LoVo (cell line): ENCODE measurements at places on chromosomes 6 and 20.
A peak's percentile ranks its signal among the peaks of the same experiment; 100 is the strongest.

DNA sequence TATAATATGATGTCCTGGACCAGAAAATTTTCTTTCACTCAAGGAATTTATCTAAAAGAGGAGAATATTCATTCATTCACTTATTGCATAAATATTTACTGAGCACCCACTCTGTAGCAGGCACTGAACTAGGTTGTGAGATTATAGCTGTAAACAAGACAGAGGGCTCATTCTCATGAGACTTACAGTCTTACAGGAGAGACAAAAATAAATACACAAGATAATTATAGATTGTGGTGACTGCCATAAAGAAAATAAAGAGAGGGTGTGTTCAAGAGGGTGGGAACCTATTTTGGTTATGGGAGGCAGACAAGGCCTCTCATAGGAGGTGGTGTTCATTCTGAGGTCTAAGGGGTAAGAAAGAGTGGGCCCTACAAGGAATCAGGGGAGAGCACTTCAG, 109.9 kb upstream of the SUPT3H start:
- no peak for DNase-seq

DNA sequence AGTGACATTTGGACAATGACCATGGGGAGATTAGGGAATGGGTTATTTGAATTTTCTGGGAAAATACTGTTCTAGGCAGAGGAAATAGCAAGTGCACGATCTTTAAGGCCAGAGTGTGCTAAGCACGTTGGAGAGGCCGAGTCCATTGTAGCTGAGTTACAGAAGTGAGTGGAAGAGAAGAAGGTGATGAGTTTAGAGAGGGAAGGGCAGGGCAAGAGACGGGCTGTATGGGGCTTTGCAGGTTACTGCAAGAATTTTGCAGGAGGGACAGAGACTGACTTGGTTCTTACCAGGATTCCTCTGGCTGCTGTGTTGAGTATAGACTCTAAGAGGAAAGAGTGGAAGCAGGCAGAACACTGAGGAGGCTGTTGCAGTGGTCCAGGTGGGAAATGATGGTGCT, 1.1 kb upstream of the NCOA3 start:
- DNase-seq, result no peak

- no peak for DNase-seq
Observed at GRCh38 chr20:39480276-39481043, 518.3 kb downstream of the DHX35 start.

DNA sequence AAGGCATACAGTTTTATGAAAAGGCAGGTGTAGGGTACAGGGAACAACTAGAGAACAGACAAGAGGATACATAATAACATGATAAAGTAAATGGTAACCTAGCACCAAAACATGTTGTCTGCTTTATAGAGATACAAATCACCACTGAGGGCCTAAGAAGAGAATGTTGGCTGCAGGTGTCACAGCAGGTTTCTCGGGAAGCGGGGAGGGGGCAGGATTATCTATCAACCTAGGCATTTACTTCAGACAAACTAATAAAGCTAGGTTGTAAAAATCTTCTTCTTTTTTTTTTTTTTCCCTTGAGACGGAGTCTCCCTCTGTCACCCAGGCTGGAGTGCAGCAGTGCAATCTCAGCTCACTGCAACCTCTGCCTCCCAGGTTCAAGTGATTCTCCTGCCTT, 22.7 kb downstream of the PIM1 start:
- no peak for DNase-seq

GRCh38 chr20:51134405-51134804, 111.5 kb upstream of the KCNG1 start:
- no peak for DNase-seq

DNA sequence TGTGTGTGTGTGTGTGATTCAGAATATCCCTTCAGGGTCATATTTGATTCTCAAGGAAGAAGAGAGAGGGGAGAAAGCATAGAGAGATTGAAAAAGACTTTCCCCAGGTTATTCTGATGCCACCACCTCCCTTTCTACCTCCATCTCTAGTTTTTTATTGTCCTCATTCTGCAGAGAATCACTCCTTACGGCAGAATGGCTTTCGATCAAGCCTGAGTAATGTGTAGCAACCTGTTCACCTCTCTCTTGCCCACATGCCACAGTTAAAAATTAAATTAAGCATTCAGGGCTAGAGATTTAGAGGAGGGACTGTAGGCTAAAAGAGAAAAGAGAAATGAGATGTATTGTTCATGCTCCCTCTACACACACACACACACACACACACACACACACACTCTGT, 18.1 kb downstream of the KLHL32 start:
- no peak for DNase-seq

DNA sequence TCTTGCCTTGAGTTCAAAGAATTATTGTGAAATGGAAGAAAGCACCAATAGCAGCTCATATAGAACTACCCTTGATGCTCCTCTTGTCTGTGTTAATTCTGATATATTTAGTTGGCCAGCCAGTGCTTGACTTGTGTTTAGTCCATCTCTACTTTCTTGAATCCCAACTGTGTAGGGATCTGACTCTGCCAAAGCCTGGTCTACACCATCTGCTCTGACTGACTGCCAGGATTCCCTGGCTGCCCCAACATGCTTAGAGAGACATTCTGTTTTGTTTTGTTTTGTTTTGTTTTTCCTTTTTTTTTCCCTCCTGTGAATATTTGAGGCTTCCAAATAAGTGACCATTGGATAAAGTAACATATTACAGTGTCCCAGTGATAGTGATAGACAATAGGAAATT, 953.7 kb upstream of the MANEA start:
- no peak for DNase-seq

DNA sequence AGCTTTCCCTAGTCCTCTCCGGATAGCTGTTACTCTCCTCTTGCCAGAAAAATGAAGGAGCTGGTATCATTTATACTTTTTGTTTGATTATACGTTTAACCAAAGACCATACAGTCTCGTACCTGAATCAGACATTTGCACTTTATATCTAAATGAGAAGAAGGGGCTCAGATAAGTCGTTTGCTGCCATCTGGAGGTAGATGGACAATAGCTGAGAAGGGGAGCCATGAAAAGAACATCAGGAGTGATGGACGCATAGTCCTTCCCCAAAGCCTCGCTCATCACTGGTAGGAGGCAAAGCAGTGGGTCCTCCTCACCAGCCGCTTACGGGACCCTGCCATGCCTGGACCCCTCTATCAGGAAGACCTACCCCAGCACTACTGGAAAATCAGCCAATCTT, 45.4 kb downstream of the RPF2 start:
- no peak for DNase-seq

GRCh38 chr20:63700199-63701050, 4.0 kb downstream of the TNFRSF6B start:
- DNase-seq, result no peak

DNA sequence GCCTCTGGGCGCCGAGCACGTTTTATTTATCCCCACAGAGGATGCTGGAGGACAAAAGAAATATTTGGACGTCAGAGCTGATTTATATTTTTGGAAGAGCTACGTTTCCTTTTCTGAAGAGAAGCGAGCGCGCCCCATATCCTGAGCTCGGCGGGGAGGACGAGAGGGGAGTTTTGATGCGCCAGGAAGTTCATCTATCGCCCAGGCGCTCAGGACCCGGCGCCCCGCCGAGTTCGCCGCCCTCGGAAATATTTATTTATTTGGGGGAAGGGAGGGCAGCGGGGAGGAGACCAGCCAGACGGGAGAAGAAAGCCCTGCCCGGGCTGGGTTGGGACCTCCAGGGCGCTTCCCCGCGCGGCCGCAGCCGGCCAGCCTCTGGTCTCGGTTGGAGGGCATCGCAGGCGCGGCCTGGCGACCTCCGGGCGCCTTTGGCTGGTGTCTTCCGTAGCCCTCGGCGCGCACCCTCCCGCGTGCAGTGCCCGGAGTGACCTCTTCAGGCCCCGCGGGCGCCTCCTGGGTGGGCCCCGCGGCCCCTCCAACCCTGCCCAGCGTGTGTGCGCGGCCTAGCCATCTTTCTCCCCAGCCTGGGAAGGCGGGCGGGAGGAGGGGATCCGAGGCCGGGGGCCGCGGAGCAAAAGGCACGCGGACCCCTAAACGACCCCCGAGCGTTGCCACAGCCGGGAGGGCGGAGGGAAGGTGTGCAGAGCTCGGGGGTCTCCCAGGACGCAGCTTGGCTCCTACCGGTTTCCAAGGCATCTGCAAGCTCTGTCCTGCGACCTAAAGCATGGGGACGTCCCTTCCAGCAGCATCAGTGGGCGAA, 5.4 kb upstream of the FOXF2 start:
- DNase-seq, result no peak

GRCh38 chr6:2744209-2744771, 6.4 kb downstream of the MYLK4 start:
- DNase-seq, result no peak

DNA sequence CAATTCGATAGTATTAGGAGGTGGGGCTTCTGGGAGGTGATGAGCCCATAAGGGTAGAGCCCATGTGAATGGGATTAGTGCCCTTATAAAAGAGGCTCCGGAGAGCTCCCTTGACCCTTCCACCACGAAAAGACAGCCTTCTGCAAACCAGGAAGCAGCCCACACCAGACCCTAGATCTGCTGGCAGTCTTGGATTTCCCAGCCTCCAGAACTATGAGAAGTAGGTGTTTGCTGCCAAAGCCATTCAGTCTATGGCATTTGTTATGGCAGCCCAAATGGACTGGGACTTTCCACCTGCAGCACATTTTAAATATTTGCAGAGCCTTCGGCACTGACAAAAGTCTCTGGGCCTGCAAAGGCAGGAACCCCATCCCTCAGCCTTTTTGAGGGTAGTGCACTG, 11.8 kb upstream of the SFT2D1 start:
- DNase-seq, result no peak

DNA sequence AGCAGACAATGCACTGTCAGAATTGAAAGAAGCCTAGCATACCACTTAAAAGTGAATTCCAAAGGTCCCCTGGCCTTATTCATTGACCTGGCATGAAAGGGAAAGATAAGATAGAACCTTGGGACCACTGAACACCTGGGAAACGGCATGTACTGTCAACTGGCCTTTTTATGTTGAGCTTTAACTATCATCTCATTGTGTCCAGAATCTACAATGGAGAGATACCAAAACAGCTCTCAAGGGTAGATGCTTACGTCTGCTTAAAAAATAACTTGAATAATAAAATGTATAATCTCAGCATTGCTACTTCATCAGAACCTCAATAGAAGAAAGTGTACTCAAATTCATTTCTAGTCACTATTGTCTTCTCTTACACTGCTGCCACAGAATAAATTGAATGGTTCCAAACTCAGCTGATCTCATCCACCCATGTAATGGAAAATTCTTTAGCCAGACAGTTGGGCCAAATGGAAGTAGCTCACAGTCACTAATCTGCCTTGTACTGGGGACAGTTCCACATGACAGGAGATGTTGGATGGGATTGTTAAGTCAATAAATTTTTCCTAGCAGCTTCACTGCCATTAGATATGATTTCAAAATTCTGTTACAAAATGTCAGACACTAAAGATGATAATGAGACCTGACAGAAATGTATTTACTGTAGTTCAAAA, 93.8 kb downstream of the MLIP start:
- DNase-seq, result no peak

- DNase-seq, result no peak
Observed at GRCh38 chr20:20731945-20732296, 19.5 kb upstream of the RALGAPA2 start.

GRCh38 chr6:63272397-63272796, 47.4 kb downstream of the LGSN start:
- peak; percentile 49 for DNase-seq

- DNase-seq, result no peak
Observed at GRCh38 chr6:17980329-17980728, 7.1 kb downstream of the KIF13A start.

- DNase-seq, result no peak
Observed at GRCh38 chr6:20876036-20876435, 341.8 kb downstream of the CDKAL1 start.

GRCh38 chr6:66496659-66497058, 789.6 kb upstream of the EYS start:
- peak; percentile 5 for DNase-seq

GRCh38 chr6:25637960-25638434, 14.0 kb upstream of the SCGN start:
- DNase-seq, result no peak

DNA sequence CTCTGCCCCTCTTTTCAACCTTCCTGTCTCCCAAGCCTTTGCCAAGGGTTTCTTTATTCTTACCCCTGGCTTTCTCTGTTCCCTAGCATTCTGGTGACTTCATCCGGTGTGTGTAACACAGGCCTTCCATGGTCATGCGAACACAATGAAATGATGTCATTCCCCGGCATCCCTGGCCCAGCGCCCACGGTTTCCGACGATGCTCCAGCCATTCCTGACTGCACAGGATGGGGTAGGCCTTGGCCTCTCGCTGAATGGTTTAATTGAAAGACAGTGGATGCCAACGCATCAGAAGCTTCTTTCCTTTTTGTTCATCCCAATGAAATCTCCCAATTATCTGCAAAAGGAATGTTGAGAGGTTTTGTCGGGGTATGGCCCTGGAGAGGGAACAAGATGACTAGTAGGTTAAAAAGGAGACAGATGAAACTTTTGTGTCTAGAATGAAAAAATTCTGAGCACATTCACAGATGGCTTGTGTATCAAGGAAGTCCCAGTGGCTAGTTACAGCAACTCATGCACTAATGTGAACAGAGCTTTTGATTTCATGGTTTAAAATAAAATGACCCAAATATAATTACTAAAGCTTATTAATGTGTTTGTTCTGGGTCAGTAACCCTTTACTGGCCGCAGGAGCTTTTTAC, 655.0 kb downstream of the QKI start:
- no peak for DNase-seq

GRCh38 chr6:31352310-31352682, 4.7 kb downstream of the HLA-B start:
- DNase-seq, result no peak

DNA sequence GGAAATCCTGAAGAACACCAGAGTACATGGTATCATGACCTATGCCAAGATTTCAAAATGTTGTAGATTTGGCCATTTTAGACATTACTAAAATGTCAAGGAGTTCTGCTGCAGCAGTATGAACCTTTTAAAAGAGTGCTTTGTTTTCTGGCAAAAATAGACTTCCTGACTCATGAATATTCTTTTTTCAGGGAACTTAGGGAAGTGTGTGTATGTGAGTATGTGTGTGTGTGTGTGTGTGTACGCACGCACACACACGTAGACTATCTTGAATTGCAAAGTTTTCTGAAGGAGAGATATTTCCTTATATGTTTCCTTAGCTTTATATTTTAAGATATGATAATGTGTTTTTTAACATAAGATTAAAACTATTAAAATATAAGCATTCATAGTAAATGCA, 161.2 kb downstream of the HS3ST5 start:
- DNase-seq, result no peak

DNA sequence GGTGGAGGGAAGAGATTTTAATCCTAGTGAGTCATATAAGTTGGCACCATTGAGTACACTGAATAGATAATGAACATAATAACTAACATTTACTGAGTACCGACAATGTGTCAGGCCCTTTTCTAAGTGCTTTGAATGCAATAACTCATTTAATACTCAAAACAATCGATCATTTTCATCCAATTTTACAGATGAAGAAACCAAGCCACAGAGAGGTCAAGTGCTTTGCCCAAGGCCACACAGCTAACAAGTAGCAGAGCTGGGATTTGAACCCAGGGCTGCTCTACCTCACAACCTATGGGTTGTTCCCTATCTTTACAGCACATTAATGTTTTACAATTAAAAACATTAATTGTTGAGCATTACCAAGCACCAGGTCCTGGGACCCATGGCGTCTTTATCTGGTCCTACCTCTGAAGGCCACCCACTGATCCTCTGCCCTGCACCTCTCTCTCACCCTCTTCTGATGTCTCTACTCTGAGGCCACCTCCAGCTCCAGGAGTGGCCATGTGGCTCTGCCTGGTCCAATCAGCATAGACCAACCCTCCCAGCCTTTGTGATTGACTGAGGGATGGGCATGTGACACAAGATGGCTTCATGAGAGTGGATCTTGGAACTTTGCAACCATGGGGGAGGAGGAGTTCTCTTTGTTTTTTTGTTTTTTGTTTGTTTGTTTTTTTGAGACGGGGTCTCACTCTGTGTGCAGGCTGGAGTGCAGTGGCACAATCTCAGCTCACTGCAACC, 83.9 kb downstream of the KCNB1 start:
- no peak for DNase-seq
